ENCODE measurements at places on chromosomes 7 and 10.

DNA sequence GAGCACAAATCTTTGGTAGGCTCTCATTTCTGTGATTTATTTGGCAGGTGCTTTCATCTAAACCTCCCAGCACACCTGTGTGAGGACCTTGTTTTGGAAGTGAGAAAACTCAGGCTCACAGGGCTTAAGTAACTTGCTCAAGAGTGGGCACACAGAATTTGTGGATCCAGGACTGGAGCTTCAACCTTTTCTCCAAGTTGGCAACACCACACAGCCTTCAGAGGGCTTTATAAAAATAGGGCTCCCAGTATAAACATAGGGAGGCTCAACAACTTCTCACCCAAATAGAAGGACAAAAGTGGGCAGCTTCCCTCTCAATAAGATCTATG, 182.2 kb upstream of the NEBL start:
- no peak for DNase-seq

DNA sequence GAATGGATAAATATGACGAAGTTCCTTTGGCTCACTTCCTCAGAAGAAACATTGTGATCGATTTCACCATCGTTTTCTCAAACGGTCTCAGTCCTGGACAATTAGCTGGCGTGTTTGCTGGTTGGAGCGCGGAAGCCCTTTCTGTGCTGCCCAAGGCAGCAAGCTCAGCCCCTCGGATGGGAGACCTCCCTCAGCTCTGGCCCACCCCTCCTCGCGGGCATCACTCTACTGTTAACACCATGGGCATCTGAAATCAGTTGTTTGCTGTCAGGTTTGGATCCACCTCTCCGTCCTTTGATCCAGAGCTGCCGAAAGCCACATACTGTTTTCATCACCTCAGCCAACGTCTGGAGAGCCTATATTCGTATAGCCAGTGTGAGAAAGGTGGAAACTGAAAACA, 68.2 kb downstream of the C10orf143 start:
- DNase-seq = no peak

GRCh38 chr10:67662415-67662814, 33.6 kb downstream of the CTNNA3 start:
- DNase-seq = no peak

DNA sequence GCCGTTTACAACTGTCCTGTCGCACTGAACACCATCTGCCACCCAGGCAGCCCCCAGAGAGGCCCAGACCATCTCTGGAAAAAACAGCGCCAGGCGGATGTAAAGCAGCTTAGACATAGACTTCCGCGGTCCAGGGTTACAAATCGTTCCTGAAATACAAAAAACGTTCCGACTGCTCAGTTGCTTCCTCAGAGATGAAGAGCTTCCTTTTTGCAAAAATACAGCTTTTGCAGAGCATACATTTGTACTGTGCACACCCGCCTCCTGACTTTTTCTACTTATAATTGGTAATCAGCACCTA, 11.4 kb downstream of the DAGLB start:
- DNase-seq = no peak

GRCh38 chr7:21077602-21078001, 290.9 kb upstream of the SP8 start:
- DNase-seq = no peak
